ENCODE measurements at places on chromosomes 3 and 15.

- DNase-seq: no peak
These were observed 10.5 kb upstream of the PIK3CB start for GRCh38 chr3:138845181-138845601.

DNA sequence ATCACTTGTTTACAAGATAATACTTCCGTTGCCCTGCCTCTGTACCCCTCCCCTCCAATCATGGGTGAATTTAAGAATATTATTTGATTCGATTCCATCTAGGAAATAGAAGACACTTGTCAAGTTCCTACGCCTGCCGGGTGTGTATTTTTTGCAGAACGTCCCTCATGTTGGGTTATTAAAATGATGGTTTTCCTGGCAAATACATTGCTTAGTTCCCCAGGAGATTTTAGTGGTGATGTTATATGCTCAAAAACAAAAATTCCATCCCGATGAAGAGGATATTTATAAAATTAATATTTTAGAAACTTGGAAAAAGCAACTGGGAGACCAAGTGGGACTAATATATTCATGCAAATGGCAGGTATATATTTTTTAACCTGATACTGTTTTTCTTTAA, 548.4 kb downstream of the EDEM1 start:
- DNase-seq: no peak

DNA sequence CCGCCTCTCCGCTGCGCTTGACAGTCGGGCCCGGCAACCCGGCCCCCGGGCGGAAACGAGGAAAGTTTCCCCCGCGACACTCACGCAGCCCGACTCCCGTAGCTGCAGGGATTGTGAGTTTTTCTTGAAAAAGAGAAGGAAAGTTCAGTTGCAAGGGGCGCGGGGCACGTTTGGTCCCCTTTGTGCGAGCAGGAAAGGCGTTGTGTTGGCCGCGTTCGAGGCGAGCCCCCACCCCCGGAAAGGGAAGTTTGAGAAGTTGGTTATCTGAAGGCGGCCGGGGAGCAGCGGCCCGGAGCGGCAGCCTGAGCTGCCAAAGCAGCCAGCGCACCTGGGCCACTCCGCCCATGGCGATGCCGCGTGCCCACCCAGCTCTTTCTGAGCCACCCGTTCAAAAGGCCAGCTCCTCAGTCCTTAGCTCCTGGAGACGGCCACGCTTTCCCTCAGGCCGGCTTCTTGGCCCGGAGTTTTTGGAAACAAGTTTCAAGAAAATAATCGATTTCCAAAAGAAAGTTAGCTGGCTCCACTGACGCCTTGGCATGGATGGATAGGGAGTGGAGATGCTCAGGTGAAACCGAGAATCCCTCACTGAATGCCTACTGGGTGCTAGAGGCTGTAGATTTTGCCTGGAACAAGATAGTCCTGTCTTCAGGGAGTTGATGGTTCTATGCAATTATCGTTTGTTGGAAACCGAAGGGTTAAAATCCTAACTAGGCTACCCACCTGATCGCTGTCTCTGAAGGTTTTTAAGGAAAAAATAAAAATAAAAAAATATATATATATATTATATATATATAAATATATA, 832 bp downstream of the TGFBR2 start:
- peak; percentile 69 for DNase-seq

DNA sequence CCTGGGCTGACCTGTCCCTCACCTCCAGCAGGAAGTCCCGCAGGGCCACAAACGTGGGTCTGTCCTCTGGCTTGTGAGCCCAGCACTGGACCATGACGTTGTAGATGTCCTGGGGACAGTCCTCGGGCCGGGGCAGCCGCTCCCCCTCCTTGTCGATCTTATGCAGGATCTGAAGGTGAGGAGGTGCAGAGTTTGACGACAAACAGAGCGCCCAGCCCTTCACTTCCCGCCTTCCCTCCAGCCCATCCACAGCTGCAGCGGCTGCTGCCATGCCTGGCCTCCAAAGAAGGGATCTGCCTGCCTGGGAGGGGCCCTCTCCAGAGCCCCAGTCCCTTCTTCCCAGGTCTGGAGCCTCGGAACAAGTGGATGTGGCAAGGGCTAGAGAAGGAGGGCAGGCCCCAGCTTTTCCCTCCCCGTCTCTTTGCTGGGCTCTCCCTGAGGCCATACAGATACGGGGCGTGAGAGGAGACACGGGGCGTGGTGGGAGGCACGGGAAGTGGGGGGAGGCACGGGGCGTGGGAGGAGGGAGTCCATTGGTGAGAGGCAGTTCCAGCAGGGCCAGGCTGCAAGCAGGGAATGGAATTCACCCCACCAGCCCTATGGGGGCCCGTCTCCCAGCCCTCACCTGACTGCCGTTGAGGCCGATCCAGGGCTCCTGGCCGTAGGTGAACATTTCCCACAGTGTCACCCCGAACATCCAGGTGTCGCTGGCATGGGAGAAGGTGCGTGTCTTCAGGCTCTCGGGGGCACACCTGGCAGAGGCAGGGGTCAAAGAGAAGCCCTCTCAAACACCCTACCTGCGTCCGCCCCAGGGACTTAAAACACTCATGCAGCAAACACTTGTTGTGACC, 29.7 kb downstream of the TNK2 start:
- no peak for DNase-seq

GRCh38 chr3:60579734-60580133, 671.5 kb downstream of the FHIT start:
- DNase-seq: no peak

DNA sequence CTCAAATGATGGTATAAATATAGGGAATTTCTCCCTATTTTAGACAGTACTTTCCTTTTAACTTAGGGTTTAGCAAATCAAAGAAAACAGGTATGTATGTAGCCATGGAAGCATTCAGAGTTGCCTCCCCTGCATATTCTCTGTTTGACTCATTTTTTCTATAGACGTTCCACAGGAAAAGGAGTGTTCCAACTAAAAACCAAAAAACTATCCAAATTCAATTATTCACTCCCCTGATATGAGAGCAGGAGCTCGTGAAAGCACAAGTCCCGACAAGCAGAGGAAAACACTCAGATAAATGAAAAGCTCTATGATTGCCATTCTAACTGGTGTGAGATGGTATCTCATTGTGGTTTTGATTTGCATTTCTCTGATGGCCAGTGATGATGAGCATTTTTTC, 119.5 kb downstream of the FRMD5 start:
- DNase-seq: no peak

DNA sequence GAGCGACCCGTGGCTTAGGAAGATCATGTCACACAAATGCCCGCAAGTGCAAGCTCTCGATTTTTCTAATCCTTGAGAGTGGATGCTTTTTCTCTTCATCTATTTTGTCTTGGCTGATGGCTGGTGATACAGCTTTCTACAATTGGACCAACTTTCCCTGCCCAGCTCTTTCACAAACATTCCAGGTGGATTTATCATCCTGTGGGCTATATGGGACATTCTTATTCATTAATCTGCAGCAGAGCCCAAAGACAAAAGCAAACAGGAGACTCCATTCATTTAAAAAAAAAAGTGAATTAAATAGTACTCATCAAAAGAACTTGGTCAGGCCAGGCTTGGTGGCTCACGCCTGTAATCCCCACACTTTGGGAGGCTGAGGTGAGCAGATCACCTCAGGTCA, 14.2 kb upstream of the TSEN2 start:
- DNase-seq: no peak

DNA sequence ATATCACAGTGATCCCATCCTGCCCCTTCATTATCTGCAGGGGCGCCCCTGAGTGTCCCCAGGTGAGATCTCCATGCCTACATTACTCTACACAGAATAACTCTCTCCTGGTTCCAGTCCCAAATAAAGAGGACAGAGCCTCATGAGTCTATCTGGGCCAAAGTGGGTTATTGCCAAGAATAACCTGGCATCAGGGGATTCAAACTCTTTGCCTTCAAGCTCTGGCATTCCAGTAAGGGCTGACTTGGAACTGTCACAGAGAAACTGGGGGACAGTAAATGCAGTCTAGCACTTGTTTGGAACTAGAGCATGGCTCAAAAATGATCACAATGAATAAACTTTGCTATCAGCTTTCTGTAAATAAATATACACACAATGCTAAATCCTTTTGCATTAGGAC, 30.3 kb downstream of the GJD2 start:
- no peak for DNase-seq

- no peak for DNase-seq
These were observed 514.1 kb upstream of the CFAP20DC start for GRCh38 chr3:59563966-59564365.

GRCh38 chr15:58473724-58474123, 41.9 kb downstream of the LIPC start:
- no peak for DNase-seq

GRCh38 chr3:187361835-187362234, 6.3 kb upstream of the RTP4 start:
- no peak for DNase-seq

DNA sequence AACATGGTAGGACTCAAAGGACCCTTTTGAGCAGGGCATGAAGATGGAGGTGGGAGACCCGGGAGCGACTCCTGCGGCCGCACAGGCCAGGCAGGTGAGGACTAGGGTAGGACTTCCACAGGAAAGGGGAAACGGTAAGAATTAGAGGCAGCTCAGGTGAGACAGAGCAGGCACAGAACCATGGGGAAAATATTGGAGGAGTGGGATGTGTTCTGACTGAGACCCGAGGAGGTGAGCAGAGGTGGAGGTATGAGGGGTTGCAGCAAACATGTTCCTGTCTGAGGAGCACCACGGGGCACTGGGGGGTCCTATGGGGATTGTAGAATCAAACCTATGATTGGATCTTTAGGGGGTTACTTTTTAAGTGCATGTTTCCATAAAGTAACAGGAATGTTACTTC, 1.4 kb upstream of the ISG20 start:
- no peak for DNase-seq

DNA sequence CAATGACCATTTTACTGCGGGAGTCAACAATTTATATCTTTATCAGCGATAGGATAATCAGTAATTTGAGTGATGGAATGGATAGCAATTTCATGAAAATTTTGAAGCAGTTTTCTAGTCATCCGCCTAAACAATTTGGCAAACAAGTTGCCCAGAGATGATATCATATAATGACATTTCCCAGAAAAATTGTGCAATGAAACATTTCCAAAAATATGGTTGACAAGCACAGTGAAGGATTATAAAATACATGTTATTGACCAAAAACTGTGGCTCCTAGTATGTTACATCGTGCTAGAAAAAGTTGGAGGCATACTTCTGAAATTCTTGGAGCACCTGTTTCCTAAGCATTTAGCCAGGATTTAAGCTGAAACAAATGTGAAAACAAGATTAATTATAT, 145.1 kb downstream of the GHSR start:
- no peak for DNase-seq

DNA sequence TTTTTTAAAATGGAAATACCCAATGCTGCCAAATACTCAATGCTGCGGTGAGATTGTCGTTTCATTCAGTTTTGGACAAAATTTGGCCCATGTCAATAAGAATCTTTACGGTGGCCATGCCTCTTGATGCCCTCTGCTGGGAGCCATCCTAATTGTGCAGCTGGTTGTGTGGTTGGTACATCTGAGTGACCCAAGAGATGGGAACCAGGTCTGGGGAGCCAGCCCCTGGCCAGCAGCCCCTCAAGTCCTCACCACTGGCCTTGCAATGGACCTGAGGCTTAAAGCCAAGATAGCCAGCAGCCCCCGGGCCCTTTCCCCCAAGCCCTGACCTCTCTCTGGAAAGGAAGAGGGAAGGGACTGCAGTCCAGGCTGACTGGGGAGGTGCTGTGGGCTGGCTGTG, 36.4 kb upstream of the ESYT3 start:
- no peak for DNase-seq

- no peak for DNase-seq
These were observed 222.0 kb upstream of the GAP43 start for GRCh38 chr3:115401298-115401697.

GRCh38 chr3:124800511-124801258, 70.4 kb downstream of the UMPS start:
- no peak for DNase-seq

DNA sequence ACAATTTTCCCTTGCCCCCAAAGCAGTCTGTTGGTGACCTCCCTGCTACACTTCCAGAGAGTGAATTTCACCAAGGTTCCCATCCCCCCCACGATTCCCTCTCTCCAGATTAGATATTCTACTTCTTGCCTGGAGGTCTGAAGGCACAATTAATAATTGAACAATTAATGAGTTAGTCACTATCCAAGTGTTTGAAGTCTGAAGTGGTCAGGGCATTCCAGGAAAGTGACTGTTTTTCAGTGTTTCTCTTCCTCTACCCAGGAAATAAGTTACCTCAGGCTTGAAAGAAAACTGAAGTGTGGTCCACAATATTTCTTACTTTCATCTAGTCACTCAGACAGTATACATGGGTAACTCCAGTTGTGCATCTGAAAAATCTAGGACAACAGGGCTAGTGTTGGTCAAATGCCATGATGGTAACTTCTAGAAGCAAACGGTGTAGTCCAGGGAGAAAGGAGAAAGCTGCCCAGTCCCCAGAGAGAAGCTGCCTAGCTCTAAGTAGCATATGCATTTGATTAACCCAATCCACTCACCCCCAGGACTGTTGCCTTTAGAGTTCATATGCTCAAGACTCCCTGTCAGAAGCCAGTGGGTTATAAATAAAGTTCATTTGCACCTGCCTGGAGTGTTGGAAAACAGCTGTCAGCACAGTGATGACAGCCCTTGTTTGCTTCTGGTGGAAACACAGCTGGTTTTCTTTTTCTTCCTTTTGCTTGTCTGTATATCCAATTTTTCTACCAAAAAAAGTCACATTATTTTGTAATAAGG, 2.3 kb upstream of the TM4SF4 start:
- DNase-seq: no peak

DNA sequence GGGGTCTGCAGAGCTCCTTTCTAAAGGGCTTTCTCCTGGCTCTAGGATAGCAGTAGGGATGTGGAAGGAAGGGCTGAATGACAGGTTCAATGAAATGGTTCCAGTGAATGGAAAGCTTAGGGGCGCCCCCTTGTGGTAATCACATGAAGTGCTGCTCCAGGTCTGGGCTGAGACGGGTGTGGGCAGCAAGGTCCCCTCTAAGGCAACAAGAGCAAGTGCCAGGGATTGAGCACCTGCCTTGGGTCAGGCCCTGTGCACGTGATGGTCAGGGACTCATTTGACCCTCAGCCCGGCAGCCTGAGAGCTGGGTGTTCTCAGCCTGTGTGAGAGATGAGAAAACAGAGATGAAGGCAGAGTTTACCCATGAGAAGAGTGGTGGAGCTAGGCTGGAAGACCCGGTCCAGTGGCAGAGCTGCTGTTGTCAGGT, 12.1 kb upstream of the CX3CR1 start:
- no peak for DNase-seq

GRCh38 chr3:11508346-11509172, 135.2 kb downstream of the VGLL4 start:
- DNase-seq: no peak

- no peak for DNase-seq
These were observed 29.0 kb downstream of the ABHD6 start for GRCh38 chr3:58266577-58266976.
